ENCODE measurements at places on chromosomes 12 and 14.

- DNase-seq: peak; percentile 64
Observed at GRCh38 chr14:56189307-56189706, 71.1 kb downstream of the PELI2 start.

DNA sequence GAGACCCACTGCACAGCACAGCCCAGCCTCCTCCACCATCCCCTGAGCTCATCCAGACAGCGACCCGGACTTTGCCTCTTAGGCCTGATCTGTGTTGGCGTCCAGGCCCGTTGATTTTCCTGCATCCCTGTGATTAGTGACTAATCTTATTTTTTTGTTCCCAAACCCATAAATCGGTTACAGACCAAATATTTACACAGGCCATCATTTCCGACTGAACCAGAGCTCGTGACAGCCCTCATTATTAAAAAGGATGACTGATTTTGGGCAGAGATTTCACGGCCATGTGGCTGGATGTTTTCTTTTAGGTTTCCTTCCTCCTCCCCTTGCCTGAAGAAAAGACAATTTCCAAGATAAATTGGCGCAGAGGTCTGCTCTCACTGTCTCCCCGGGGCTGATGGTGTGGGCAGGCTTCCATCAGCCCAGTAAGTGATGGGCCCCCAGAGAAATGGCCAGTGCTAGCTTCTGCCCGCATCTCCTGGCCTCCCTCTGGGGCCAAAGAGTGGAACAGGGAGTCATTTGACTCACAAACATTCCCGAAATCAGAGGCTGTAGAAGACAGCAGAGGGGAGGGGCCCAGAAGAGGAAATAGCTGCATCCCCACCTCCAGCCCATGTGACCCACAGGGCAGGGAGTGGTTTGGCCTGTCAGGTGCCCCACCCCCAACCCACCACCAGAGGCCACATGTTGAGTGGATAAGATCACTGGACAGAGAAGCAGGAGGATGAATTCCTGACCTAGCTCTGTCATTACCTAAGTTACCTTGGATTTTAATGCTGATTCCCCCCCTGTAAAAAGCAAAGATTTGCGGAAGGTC lies 283.5 kb downstream of the KSR2 start:
- no peak for DNase-seq

DNA sequence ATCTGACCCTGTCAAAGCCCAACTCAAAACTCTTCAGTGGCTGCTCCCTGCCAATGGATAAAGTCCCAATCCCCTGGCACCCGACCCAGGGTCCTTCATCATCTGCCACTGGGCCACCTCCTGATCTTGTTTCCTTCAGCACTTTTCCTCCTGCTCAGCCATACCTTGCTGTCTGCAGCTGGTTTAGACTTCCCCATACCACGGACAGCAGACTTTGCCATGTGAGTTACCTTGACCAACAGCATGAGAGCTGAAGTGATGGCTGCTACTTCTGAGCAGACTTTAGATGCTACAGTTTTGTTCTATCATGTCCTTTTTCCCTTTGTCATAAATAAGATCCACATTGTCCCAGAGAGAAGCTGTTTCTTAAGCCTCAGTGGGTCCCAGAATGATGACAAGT lies 33.3 kb upstream of the STON2 start:
- no peak for DNase-seq

DNA sequence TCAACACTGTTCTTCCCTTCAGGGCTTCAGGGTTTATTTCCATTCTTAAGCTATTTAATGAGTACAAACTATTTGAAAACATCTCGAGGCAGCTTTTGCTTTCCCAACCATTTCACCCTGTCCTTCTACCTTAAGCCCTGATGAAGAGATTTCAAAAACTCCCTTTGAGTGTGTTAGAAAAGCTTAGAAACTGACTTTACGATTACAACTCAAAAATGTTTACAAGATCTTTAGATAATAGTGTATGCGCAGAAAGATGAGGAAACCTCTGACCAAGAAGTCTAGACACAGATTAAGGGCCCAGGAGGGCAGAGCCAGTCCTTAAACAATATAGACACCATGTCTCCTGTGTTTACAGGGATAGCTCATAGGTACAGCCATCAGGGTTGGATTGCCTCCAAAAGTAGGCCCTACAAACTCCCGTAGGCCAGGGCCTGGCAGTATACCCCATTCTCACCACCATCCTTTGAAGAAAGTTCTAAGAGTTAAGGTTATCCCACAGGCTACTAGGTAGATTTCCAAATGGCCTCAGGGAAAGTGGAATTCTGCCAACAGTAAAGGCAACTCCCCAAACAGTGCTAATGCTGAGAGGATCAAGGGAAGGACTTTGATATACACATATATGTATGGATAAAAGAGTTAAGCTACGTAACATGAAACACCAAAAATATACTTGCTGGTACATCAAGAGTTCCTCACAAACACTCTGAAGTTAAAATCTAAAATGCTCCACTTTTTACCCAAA lies 11.4 kb upstream of the SOS2 start:
- DNase-seq: no peak

- DNase-seq: peak; percentile 11
Observed at GRCh38 chr12:84336231-84336630, 576.4 kb downstream of the SLC6A15 start.

GRCh38 chr12:101414533-101415119 lies 7.1 kb upstream of the ARL1 start:
- peak; percentile 83 for DNase-seq

DNA sequence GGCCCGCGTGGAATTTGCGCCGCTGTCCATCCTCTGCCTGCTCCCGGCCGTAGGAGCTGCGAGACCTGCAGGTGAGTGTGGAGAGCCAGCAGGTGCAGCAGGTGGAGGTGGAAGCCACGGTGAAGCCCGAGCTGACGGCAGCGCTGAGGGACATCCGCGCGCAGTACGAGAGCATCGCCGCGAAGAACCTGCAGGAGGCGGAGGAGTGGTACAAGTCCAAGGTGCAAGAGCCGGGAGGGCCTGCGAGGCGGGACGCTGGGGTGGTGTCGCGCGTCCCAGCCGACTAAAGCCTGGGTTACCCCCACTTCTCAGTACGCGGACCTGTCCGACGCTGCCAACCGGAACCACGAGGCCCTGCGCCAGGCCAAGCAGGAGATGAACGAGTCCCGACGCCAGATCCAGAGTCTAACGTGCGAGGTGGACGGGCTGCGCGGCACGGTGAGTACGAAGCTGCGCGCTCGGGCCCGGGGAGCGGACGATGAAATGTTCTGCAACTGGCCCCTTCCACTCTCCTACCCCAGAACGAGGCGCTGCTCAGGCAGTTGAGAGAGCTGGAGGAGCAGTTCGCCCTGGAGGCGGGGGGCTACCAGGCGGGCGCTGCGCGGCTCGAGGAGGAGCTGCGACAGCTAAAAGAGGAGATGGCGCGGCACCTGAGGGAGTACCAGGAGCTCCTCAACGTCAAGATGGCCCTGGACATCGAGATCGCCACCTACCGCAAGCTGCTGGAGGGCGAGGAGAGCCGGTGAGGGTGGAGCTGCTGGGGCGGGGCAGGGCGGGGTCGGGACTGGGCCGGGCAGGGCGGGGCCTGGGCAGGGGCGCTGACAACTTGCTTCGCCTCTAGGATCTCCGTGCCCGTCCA lies 2.1 kb downstream of the PRPH start:
- DNase-seq: no peak

DNA sequence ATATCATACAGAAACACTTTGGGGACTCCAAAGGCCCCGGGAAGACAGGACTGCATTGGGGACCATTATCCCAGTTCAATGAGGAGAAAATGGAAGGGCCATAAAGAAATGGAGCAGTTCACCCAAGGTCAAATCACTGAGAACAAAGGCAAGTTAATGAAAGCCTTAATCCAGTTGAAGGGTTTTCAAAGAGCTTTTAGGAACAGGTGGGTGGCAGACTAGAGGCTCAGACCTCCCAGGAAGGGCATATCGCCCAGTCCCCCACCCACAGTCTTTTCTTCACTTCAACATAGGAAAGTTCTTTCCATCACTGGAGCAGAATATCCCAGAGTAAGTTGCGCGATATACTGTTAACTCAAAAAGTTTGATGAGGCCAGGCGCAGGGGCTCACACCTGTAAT lies 136.1 kb upstream of the CCND2 start:
- no peak for DNase-seq

- no peak for DNase-seq
Observed at GRCh38 chr12:7961395-7962178, 25.6 kb upstream of the SLC2A3 start.

GRCh38 chr14:104396682-104397470 lies 182.7 kb upstream of the C14orf180 start:
- no peak for DNase-seq

- DNase-seq: no peak
Observed at GRCh38 chr12:12097891-12098690, 27.4 kb downstream of the BCL2L14 start.

DNA sequence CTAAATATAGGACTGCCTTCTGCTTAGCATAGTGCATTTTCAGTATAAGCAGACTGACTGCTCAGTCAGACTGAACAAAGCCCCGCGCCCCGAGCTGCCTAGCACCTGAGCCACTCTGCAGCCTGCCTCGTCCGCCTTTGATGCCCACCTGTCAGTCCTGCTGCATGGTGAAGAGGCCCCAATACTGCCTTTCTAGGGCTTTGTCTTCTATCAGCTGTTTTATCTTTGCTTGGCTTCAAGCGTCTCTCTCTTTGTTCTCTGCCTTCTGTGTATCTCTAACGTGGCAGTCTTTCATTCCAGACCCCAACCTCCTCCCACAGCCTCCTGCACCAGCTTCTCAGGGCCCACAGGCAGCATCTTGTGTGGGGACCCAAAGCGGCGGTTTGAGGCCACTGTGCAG lies 1001.0 kb downstream of the VRK1 start:
- no peak for DNase-seq

GRCh38 chr14:65934070-65934435 lies 521.5 kb downstream of the FUT8 start:
- no peak for DNase-seq

DNA sequence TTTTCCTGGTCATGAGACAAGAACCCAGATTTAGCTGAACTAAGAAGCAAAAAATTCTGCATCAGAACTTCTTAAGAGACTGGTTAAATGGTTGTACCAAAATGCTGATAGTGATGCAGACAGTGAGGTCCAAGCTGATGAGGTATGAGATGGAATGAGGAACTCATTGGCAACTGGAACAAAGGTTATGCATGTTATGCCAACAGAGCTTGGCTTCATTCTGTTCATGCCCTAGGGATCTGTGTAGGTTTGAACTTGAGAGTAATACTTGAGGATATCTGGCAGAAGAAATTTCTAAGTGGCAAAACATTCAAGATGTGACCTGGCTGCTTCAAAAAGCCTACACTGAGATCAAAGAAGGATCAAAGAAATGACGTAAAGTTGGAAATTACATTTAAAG lies 398.0 kb downstream of the FSCB start:
- DNase-seq: no peak

GRCh38 chr12:92604786-92605185 lies 98.0 kb upstream of the PLEKHG7 start:
- DNase-seq: no peak

GRCh38 chr12:112967858-112968257 lies 10.5 kb upstream of the OAS2 start:
- no peak for DNase-seq

DNA sequence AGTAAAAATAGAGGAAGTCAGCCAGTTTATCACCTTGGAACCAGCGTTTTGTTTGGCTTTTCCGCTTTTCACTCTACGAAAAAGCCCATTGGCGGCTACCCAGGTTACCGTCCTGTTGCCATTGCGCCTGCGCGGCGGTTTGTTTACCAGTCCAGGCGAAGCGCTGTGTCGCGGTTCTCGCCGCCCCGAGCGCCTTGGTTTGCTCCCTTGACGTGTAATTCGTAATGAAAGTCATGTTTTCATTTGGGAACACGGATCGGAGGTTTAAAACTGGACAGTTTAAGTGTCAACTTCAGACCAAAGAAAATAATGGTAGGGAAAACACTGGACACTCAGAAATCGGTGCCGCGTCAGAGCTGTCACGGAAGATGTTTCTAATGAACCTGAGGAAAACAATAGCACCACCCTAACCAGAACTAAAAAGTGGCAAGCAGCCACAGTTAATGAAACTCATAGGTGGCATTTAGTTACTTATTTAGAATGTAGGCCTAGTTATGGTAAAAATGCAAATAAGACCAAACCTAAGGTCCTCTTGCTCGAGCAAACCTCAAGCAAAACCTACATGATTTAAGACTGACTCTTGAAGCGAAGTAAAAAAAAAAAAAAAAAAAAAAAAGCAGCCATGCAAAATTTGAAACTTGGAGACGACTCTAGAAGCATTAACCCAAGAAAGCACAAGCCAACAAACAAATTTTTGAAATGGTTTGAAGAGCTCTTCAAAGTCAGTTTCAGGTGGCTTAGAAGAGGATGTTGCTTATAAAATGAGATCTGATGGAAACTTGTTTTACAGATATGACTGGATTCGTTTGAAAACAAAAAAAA lies 790 bp upstream of the GPR19 start:
- DNase-seq: peak; percentile 93

DNA sequence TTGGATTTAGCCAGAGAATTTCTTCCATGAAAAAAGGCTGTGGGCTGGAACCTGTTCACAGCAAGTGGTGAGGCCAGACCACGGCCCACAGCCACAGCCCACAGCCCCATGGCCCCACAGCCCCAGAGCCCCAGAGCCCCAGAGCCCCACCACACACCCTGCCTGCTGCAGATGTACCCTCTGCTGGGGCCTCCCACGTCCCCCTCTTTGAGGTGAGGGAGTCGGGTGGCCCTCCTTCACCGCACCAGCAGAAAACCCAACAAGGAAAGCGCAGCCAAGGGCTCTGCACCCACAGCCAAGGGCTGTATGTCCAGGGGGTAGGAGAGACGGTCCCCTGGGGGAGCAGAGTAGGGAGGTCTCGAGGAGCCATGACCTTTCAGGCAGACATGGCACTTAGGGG lies 327.5 kb upstream of the DIO3 start:
- DNase-seq: no peak

DNA sequence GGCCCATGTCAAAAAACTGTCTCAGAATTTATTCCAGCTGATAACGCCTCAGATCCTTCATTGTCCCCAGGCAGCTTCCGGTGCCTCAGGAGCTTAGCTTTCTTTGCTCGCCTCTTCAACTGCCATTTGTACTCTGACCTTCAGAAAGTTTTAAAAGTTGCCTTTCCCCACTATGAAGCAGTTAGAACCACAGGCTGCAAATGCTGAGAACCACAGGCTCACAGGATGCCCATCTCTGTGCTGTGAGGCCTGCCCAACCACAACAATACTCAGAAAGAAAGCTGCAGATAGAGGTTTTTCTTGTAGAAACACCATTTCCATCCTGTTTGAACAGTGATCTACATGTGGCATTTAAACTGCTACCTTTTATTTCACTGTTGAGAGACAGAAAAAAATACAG lies 131.1 kb downstream of the PRKCH start:
- DNase-seq: no peak

DNA sequence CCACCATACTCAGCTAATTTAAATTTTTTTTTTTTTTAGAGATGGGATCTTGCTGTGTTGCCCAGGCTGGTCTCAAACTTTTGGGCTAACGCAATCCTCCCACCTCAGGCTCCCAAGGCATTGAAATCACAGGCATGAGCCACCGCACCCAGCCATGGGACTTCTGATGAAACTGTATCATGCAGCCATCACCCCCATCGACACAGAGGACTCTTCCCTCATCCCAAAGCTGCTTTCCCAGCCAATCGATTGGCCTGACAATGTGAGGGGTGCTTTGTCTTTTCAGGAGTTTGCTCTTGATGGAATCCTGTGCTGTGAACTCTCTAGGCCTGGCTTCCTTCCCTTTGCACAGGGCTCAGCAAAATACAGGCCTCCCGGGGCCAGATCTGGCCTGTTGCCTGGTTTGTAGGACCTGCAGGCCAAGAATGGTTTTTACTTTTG lies 59.6 kb upstream of the NCOR2 start:
- peak; percentile 93 for DNase-seq
